Stimulated activated CD4-positive, alpha-beta T cell treated with anti-CD3 and anti-CD28 coated beads, TNF-alpha, amount 100 ng/mL, for 4 hours (primary cell): ENCODE measurements at places on chromosomes 6 and 20.

GRCh38 chr6:15888798-15889772, 226.3 kb upstream of the DTNBP1 start:
- no peak for DNase-seq

- DNase-seq: no peak
These were observed 122.9 kb downstream of the FAM120B start for GRCh38 chr6:170429450-170429849.

GRCh38 chr20:64167676-64168075, 3.4 kb downstream of the MYT1 start:
- DNase-seq: no peak

- DNase-seq: no peak
These were observed 30.6 kb upstream of the FOXC1 start for GRCh38 chr6:1579096-1579495.

DNA sequence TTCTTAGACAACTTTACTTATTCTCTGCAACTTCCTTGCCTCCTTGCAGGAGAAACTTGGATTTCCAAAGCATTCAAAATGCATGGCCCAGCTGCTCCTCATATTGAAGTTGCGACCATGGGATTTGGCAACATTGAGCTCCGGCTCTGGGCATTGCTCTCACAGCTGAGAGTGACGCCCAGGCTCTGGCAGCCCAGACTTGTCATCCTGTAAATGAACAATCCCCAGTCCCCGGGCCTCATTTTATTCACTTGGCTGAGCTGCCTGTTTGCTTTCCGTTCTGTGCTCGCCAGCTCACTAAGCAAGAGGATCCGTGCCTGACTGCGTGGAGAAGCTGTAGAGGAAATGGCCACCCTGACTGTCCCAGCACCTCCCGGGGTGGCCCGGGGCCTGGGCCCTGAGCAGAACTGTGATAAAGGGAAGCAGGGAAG, 119.5 kb upstream of the CD93 start:
- no peak for DNase-seq

DNA sequence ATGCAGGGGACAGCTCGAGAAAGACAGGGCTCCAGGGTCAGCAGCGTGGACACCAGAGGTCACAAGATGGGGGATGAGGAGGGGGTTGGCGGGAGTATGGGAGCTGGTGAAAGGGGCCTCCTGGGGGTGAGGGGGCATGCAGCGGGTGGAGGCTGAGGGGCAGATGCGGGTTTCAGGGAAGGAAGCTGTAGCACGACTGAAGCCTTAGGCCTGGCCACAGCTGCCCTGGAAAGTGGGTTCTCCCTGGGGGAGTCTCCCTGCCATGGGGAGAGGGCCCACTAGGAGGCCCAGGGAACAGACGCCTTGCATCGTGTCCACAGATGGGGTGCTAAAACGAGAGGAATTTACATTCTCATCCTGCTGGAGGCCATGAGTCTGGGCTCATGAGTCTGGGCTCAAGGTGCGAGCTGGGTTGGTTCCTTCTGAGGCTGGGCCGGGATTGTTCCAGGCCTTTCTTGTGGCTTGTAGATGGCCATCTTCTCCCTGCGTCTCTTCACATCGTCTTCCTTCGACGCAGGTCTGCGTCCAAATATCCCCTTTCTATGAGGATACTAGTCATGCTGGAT, 18.0 kb downstream of the APCDD1L start:
- no peak for DNase-seq

- DNase-seq: no peak
These were observed 36.9 kb downstream of the CCN2 start for GRCh38 chr6:131914234-131914633.

DNA sequence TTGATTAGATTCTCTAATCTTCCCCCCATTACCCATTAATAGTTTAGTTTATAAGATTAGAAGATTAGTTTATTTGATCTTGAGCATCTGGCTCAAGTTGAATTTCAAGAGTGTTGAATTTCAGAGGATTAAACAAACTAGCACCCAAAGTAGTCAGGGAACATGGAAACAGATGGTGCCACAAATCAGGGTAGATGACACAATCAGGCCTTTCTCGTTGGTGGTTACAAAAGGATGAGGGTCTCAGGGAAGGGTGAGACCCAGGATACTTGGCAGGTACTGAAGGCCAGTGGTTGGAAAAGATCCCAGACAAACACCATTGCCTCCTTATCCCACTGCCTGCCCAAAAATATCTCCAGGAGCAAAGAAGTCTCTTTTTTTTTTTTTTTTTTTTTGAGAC, 29.5 kb upstream of the ADGRF1 start:
- DNase-seq: no peak

DNA sequence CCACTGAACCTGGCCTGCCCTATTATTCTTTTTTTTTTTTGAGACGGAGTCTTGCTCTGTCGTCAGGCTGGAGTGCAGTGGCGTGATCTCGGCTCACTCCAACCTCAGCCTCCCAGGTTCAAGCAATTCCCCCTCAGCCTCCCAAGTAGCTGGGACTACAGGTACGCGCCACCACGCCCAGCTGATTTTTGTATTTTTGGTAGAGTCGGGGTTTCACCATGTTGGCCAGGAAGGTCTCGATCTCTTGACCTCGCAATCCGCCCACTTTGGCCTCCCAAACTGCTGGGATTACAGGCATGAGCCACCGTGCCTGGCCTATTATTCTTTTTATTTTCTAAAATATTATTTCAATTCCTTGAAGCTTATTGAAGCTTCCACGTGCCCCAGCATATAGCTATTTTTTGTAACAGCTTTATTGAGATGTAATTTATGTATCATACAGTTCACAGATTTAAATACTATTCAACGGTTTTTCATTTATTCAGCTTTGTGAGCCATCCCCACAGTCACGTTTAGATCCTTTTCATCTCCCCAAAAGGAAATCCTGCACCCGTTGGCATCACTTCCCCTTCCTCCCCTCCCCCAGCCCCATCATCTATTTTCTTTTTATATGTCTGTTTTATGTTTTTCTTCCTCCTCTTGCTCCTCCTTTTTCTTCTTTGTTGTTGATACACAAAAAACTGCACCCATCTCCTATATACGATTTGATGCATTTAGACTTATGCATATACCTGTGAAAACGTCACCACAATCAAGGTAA, 13.5 kb upstream of the MDFI start:
- DNase-seq: no peak

- no peak for DNase-seq
These were observed 69.2 kb upstream of the ESR1 start for GRCh38 chr6:151738267-151738666.

GRCh38 chr6:44000164-44000842, 126.9 kb downstream of the MRPL14 start:
- DNase-seq: no peak

GRCh38 chr20:18778690-18779392, 34.7 kb upstream of the SCP2D1 start:
- no peak for DNase-seq

- no peak for DNase-seq
These were observed 36.0 kb downstream of the ANKRD6 start for GRCh38 chr6:89468998-89469397.

GRCh38 chr6:113306552-113307145, 550.5 kb upstream of the MARCKS start:
- DNase-seq: no peak

DNA sequence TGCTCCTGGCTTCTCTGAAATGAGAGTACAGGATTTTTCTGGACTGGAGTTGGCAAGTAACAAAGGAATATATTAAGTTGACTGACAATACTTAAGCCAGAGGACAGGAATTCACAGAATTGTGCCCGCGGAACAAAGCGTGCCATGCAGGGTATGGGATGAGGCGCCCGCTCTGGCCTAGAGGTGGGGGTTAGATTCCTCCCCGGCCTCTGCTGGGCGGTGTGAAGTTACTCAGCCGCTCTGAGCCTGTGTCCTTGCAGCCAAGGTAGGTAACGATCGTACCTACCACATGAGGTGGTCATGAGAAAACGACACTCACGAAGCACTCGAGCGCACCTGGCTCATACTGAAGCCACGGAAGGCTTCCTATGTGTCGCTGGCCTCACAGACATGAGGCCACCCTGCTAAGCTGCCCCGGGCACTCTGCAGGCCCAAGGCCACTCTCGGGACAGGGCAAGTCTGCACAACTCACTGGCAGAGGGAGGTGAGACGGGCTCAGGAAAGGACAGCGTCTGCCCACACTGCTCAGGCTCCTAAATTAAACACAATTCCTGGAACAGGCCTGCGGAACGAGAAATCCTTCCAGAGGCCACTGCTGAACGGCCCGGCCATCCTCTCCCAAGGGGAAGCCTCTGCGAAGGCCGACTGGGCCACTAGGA, 70.8 kb downstream of the PSMG4 start:
- DNase-seq: no peak

GRCh38 chr6:111718326-111718725, 112.6 kb upstream of the TRAF3IP2 start:
- DNase-seq: no peak

- no peak for DNase-seq
These were observed 1.0 kb downstream of the POU3F2 start for GRCh38 chr6:98835149-98836024.

GRCh38 chr6:75611702-75612375, 10.2 kb downstream of the SENP6 start:
- peak; percentile 22 for DNase-seq

DNA sequence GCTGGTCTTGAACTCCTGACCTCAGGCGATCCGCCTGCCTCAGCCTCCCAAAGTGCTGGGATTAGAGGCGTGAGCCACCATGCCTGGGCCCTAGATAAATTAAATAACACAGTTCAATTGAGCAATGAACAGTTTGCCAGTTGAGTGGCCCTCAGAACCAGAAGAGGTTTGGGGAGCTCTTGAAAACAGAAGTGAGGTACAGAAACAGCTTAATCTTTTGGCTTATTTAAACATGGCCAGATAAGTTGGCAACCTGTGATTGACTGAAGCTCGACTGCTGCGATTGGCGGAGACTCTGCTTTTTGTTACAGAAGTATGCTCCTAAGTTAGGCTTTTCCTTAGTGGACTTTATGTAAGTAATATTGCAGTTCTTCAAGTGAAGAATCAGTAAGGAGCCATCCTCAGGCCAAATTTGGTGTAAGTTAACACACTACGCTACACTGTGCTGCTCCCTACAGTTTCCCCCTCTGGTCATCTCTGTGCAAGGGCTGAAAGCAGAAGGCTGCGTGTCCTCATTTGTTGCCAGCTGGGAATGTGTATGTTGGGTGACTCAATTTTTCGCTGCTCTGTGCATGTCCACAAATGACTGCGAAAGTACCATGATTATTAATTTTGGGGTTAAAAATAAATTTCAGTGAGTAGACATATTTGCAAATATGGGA, 9.8 kb downstream of the XRN2 start:
- no peak for DNase-seq

DNA sequence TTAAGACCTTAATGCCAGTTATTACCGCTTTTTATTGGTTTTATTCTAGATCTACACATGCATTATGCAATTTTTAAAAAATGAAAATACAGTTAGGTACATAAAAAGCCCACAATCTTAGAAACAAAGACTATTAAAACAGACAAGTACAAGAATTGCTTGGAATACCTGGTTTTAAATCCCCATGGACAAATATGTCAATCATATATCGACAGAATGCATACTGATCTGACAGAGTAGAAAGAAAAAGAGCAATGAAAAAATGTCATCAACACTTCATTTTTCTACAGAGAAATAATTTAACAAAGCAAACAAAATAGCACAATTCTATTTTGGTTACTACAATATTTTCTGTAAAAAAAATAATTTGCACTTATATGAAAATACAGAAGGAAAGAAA, 139.7 kb downstream of the TRDN start:
- no peak for DNase-seq

DNA sequence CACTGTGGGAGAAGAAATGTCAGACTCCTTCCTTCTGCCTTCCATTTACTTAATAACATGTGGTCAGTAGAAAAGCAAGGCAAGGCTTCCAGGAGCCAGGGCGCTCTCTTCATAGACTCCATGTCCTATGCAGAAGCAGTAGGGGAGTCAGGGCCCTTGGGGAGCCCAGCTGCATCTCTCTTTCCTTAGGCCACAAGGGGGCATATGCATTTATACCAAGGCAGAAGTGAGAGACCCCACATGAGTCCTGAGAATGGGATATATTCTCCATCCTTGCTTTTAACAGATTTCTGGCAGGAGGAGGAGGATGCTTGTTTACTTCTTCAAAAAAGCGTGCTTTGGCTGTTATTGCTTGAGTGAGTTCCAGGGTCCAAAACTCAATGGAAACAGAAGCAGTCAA, 198.5 kb downstream of the HIVEP2 start:
- no peak for DNase-seq

GRCh38 chr6:157185986-157186385, 137.3 kb downstream of the TMEM242 start:
- no peak for DNase-seq

GRCh38 chr6:166105341-166106075, 62.1 kb downstream of the TBXT start:
- no peak for DNase-seq

DNA sequence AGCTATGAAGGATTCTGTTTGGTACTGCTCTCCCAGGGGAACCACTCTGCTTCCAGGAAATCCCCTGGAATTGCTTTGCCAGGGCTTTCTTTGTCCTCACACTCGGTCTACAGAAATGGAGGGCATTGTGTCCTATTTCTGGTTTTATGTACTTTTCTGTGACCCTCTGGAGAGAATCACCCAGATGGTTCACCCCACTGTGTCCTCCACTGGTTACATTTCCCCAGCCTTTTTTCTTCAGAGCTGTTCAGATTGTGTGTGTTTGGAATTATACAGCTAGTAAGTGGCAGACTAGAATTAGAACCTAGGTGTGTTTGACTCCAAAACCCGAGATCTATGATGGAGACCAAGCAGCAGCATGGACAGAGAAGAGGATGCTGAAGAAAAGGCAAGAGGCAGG, 80.8 kb downstream of the CD164 start:
- DNase-seq: no peak

- no peak for DNase-seq
These were observed 49.5 kb upstream of the B4GALT5 start for GRCh38 chr20:49762940-49763766.

GRCh38 chr6:144758602-144759001, 473.5 kb downstream of the UTRN start:
- DNase-seq: no peak

- DNase-seq: no peak
These were observed 224.5 kb downstream of the GMDS start for GRCh38 chr6:2020909-2021308.

GRCh38 chr6:2693231-2693630, 57.5 kb downstream of the MYLK4 start:
- no peak for DNase-seq

DNA sequence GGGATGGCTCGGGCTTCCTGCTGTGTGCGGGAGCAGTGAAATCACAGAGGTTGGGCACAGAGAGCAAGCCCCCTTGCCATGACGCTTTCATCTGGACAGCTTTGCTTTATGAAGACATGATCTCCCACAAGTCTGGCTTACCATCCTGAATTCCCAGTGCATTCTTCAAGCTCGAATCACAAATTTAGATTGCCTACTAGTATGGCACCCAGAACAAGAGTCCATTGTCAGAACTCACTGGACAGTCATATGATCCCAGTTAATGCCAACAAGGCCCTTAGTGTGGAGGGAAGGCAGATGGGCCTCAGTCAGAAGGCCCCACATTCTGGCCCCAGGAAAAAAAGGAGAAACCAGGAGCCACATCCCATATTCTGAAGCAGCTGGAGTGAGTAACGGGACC, 147.3 kb upstream of the FOXQ1 start:
- no peak for DNase-seq
